ENCODE measurements at places on chromosomes 6 and 20.

DNA sequence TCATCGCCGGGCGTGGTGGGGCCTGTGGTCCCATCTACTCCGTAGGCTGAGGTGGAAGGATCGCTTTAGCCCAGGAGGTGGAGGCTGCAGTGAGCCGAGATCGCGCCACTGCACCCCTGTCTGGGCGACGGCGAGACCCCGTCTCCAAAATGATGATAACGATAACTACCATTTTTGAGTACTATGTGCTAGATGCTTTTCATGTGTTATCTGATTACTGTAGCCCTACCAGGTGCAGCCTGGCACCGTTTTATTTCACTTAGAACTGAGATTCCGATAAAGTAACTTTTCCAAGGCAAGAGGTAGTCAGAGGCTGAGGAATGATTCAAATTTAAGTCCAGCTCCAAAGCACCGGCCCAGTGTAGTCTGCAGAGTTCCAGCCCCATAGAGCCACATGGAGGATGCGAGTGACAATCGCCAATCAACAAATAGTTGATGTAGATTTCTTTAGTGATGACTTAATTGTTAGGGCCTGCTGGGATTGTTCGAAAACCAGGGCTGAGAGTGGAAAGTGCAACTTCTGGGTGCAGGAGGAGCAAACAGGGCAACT is 727 bp downstream of the ERMARD start:
- no peak for DNase-seq

GRCh38 chr6:81751388-81752083 is 945 bp downstream of the TENT5A start:
- no peak for DNase-seq

GRCh38 chr6:2848851-2849250 is 7.2 kb upstream of the SERPINB1 start:
- DNase-seq, result no peak

GRCh38 chr6:5624256-5624655 is 362.9 kb downstream of the FARS2 start:
- DNase-seq, result no peak

- no peak for DNase-seq
Measured at GRCh38 chr6:159036673-159037072, 8.1 kb downstream of the TAGAP start.

- no peak for DNase-seq
Measured at GRCh38 chr20:18978311-18978710, 164.7 kb downstream of the SCP2D1 start.

DNA sequence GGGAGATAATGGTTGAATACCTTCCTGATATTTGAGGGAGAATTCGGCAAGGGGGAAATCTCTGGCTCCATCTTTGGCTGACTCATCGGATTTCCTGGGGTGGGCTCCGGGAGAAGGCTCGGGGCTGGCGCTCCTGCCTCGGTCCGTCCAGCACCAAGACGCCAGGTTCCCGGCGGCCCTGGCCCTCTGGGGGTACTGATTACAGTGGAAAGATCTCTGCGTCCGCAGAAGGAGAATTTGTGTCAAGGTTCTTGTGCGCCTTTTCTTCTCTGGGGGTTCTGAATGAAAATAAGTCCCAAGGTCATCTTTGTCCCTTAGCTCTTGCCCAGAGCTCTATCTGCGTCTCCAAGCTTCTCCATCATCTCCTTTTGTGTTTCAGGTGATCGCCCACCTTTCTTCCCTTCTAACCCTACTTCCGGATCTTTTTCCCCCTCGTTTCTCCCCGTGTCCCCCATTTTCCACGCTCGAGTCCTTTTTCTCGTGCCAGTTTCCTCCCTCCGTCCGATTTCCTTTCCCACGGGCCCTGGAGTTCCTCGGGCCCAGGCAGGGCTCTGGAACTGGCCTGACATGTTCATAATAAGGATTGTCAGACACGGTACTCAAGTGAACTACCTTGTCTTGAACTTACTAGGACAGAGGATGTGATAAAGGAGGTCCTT is 11.6 kb downstream of the NRN1 start:
- DNase-seq, result no peak

DNA sequence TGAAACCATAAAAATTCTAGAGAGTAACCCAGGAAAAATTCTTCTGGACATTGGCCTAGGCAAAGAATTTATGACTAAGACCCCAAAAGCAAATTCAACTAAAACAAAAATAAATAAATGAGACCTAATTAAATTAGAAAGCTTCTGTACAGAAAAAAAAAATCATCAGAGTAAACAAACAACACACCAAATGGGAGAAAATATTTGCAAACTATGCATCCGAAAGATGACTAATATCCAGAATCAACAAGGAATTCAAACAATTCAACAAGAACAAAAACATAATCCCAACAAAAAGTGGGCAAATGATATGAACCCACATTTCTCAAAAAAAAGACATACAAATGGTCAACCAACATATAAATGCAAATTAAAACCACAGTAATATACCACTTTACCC is 242.6 kb upstream of the CDYL start:
- no peak for DNase-seq

GRCh38 chr6:36906539-36907325 is 21.0 kb downstream of the C6orf89 start:
- DNase-seq, result no peak

- no peak for DNase-seq
Measured at GRCh38 chr6:108746836-108747575, 101.2 kb upstream of the ARMC2 start.

- DNase-seq, result no peak
Measured at GRCh38 chr6:15423286-15423993, 177.6 kb downstream of the JARID2 start.

DNA sequence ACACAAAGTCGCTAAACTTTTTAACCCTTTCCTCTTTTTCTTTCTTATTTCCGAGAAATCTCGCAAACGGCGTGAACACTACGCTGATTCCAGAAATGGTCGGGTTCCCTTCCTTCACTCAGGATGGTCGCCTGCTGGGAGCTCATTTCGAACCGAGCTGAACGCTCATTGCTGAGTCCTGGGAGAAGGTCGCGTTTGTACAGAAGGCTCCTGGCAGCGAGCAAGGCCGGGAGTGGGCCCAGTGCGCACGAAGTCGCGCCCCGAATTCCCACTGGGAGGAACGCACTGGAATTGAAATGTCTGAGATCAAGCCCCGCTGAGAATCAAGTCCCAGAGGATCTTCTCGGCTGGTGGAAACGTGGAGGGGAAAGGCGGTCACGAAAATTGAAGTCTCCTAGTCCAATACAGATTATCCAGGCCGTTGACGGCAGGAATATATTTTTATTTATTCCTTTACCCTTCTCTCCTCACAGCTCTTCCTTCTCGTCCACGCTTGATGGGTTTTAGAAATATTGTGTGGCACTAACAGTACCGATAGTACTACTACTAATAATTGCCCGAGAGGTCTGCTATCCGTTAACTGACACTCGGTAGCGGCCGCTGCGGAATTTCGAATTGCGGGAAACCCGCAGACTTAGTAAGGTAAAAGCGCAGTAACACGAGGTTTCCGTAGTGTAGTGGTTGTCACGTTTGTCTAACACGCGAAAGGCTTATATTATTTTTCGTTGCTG is 207.2 kb upstream of the ZNF184 start:
- no peak for DNase-seq

DNA sequence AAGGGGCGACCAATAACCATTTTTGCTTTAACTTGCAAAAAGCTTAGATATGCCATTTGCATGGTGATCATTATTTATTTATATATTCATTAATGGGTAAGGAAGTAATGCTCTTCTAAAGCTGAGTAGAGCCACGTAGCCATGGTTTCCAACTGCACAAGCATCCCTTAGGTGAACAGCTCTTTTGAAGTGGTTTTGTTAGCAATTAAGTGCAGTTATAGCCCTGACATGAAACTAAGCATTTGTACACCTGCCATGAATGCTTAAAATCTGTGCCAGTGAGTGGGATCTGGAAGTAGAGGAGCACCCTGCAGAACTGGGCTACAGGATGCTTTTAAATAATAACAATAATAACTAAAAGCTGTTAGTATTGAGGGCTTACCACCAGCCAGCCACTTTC is 19.1 kb downstream of the TRAF3IP2 start:
- no peak for DNase-seq

- no peak for DNase-seq
Measured at GRCh38 chr6:47701363-47701762, 3.0 kb downstream of the ADGRF4 start.

DNA sequence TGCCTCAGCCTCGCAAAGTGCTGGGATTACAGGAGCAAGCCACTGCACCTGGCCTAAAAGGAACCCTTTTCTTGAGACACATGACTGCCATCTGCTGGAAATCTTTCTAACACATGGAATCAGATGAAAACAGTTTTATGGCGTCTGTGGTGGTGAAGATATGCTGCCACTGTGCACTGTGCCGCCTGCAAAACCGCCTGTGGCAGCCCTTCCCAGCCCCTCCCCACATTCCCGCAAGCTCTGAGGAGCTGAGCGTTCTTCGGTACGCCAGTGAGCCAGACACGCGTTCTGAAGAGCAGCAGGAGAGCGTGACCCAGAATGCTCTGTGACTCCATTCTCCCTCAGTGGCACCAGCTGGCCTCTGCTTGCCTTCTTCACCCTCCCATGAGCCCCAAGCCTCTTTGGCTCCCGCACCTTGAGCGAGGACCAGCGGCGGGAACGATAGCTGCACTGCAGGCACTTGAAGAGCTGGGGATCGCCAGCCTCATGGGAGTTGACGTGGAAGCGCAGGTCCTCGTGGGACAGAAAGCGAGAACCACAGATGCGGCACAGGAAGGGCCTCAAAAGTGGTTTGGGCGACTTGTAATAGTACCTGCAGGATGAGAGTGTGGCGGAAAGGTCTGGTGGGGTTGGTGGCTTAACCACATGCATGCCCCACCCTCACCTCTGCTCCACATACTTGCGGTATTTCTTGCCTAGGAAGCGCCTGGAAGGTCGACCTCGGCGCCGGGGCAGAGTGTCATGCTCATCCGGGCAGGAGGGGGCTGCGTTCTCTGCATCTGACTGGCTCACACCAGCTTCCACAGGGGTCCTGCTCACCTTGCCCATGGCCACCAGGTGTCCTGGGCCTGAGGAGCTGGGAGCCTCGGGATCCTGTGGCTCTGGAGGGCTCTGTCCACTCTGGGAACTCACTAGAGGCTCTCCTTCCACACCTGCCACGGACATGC is 8.7 kb downstream of the ZNF335 start:
- no peak for DNase-seq

DNA sequence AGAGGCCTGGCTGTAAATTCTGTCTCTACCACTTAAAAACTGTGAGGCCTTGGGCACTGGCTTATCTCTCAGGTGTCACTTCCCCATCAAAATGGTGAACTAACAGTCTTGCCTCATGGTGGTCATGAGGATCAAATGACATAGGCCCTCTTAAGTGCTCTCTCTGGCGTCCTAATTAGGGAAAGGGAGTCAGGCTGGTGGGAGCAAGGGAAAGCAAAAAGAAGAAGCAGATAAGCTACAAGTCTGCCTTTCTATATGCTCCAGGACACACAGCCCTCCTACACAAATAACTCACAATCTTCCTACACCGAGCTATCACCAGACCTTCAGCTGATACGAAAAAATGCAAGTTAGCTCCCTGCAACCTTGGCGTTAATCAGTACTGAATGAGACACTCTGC is 19.5 kb upstream of the SLC22A16 start:
- DNase-seq, result no peak

DNA sequence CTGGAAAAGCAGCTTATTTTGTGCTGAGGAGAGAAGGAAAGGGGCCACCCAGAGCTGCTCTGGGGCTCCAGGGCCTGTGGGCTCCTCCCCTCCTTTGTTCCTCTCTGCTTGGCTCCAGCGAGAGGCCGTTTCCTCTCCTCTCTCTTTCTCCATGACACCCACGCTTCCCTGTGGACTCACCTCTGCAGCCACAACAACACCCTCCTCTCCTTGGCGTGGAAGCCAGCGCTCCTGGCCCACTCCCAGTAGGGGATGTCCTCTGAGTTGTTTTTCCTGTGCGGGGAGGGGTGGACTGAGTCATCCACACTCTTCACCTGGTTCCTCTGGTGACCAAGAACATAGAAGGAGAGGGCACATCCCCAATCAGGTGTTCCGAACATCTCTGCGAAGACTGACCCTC is 4.9 kb upstream of the CDSN start:
- DNase-seq, result no peak

- no peak for DNase-seq
Measured at GRCh38 chr6:134575221-134575620, 257.3 kb upstream of the SGK1 start.

DNA sequence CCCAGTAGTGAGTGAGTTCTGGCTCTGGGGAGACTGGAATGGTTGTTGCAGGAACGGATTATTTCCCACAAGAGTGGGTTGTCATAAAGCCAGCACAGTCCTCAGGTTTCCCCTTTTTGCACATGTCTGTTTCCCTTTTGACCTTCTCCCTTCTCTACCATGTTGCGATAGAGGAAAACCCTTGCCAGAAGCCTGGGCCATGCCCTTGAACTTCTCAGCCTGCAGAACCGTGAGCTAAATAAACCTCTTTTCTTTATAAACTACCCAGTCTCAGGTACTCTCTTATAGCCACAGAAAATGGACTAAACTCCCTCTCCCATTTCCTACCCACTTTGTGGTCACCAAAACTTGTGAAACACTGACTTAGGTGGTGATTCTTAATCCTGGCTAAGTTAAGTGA is 7.2 kb upstream of the PPP1R16B start:
- no peak for DNase-seq

GRCh38 chr6:44727651-44728630 is 340.4 kb downstream of the CDC5L start:
- no peak for DNase-seq

- DNase-seq, result peak; percentile 64
Measured at GRCh38 chr20:21615617-21616080, 89.8 kb upstream of the PAX1 start.

GRCh38 chr20:12067686-12068085 is 150.0 kb downstream of the BTBD3 start:
- no peak for DNase-seq

DNA sequence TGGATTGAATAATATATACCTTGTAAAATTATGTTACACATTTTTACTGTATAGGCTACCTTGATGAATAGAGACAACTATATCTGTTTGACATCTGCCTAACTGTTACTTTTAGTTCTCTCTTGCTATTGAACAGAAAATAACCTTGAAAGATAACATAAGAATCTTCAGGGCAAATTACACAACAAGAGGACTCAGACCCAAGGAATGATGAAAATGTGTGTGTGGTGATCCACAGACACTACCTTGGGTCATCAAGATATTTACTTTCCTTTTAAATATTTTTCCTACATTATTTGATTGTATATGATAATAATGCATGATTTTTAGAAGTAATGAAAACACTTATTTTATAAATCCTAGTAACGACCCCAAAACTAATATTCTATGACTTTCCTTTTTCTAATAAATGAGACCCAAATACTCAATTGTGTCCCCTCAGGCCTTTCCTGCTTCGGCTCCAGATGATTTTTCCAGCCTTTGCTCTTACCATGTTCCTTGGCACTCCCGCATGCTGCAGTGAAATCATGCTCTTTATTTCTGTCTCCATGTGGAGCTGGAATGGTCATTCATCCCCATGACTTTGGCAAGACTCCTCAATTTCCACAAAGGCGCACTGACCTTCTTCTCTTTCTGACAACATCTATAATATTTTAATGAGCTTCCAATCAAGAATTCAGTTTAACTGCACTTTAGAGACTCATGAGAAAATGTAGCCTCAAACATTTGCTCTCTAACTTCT is 187.6 kb downstream of the EPM2A start:
- DNase-seq, result no peak
